Anterior cingulate cortex (tissue), 58 donors: ENCODE measurements at places on chromosomes 2 and 18.

- DNase-seq = peak; percentile 46
Measured at GRCh38 chr18:28086670-28087552, 90.0 kb downstream of the CDH2 start.

DNA sequence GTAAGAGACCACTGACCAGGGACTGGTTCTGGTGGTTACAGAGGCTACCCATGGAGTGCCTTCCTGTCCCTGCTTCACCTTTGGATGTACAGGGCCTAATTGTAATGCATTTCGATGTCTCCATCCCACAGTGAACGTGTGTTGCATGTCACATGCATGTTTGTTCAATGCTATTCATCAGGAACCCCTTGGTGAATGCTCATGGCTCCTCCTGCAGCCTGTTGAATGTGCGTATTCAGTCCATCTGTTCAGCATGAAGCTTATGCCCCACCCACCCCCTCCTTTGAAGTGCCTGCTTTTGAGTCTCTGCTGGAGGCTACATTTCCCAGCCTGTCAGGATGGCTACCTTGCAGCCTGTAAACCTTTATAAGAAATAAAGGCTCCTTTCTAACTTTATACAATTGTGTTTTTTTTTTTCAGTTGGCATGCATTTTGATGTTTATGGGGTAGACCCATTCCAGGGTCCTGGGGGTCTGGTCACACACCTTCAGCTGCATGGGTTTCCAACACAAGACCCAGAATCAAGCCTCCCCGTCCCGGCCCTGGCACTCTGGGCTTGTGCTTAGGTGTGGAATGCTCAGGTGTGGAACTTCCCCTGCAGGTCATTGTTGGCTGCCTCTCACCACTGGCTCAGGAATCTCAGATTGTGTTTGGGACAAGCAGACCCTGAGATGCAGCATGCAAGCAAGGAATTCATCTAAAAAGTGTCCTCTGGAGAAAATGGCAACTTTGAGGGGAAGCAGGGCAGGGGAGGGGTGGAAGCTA is 238.8 kb upstream of the HDAC4 start:
- no peak for DNase-seq

DNA sequence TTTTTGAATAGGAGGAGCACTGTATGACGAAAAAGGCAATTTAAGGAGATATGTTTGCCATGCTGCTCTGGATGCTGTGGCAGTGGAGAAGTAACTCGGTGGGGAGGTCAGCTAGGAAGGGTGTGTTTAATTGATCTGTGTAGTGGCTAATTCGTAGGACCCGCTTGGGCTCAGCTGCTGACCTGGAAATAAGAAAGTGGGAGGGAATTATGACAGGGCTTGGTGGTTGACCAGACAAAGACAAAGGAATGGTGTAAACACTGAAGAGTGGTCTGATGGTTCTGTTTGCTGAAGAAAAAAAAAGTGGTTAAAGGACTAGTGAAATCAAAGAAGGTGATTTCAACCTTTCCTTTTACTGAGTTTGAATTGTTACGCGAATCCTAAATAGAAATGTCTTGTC is 146.0 kb downstream of the MAP4K4 start:
- no peak for DNase-seq

GRCh38 chr2:168203762-168204693 is 43.4 kb downstream of the STK39 start:
- no peak for DNase-seq

- no peak for DNase-seq
Measured at GRCh38 chr2:134396493-134396892, 142.6 kb downstream of the MGAT5 start.

GRCh38 chr2:1618191-1618961 is 125.9 kb downstream of the PXDN start:
- no peak for DNase-seq
